ENCODE measurements at places on chromosomes 2 and 18.
A peak's percentile ranks its signal among the peaks of the same experiment; 100 is the strongest.

DNA sequence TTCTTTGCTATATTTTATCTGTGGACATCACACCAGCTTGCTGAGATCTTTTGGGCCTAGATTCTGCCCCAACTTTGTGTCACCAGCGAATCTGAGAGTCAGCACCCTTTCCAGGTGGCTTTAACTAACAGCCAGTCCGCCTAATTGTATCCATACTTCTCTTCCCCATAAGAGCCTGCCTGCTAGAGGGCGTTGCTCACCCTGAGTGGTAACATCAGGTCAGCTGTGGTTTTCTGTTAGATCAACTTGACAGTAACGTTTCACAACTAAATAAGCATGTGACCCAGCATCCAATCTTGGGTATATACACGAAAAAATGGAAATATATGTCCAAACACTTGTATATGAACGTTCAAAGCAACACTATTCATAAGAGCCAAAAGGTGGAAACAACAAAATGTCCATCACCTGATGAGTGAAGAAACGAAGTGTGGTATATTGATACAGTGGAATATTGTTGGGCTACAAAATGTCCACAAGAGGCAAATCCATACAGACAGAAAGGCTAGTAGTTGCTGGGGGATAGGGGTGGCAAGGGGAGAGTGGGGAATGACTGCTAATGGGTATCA is 24.9 kb downstream of the EFHD1 start:
- no peak for DNase-seq

DNA sequence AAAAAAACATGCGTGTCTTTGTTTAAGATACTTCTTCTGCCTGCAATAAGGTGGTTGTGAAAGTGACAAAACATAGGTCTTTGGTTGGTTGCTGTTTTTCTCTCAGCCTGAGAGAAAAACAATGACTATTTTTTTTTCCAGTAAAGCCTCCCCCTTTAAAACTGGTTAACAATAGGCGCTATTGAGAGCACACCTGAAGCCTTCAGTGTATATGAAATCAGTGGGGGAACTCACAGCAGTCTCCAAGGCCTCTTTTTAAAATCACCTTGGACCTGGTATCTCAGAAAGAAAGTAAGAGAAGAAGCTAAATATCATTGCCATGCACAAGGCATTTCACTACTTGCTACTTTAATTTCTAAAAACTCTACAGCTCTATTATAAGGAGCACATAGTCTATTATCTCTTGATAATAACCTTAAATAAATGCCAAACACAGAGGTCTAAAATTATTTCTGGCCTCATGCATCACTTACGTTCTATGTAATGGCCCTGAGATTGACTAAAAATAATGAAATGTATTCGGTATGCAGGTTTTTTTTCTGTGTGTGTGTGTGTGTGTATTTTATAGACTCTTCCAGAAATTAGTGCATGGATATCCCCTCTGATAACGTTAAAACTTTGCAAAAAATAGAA is 544.4 kb downstream of the TDRD15 start:
- no peak for DNase-seq

DNA sequence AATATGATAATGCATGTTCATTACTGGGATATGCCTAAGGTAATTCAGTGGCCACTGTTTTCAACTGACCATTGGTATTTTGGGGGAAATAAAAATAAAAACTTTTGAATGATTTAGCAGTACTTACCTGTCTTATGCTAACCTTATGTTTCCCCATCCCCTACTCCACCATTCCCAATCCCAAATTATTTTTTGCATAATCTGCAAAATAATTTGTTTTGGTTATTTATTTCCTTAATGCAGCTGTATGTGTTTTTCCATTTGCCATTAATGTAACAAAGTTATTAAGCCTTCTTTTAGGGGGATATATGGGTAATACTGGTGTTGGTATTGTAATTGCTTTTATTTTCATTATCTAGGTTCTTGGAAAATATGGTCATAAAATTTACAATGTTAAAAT is 213.9 kb upstream of the GULP1 start:
- DNase-seq: no peak

DNA sequence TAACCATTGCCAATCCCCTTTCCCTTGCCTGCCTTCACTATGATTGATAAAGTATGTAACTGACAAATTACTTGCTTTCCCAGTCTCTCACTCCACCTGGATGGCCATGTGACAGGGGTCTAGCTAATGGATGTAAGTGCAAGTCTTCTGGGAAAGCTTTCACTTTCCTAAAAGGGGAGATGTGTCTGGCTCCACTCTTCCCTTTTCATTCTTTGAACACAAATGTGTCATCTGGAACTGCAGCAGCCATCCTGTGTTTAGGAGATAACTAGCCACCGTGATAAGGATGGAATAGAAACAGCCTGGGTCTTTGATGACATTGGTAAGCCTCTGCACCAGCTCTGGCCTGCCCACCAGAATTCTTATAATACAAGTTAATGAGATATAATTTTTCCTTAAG is 38.2 kb downstream of the SNRPD1 start:
- no peak for DNase-seq

GRCh38 chr18:48161191-48161910 is 230.9 kb upstream of the SMAD2 start:
- peak; percentile 48 for DNase-seq

DNA sequence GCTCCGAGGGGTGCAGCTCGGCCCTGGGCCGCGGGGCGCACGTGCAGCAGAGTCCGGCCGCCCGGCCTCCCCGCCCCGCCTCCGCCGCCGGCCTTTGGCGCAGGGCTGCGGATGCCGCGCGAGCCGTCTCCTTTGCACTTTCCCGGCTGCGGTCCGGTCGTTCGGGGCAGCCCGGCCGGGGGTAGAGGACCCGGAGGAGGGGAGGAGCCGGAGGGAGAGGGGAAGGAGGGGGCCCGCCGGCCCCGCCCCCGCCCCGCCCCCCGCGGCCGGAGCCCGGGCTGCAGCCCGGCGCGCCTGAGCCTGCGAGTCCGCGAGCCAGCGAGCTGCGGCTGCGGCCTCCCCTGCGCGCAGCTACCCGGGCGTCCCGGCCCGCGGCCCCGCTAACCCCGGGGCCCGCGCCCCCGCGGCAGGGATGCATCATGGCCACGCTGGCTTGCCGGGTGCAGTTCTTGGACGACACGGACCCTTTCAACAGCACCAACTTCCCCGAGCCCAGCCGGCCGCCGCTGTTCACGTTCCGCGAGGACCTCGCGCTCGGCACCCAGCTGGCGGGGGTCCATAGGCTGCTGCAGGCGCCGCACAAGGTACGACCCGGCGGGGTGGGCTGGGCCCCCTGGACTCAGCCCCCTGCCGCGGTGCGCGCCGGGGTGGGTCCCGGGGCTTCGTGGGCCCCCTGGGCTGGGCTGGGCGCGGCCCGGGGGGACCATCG is at the start of gene FHOD3:
FHOD3 (plus strand) TSS at position 297 of the 709 bp plus-strand sequence; CDS start at position 420, 123 bp downstream.
- no peak for DNase-seq

- DNase-seq: no peak
These were observed 31.2 kb upstream of the ITGAV start for GRCh38 chr2:186558512-186559276.

DNA sequence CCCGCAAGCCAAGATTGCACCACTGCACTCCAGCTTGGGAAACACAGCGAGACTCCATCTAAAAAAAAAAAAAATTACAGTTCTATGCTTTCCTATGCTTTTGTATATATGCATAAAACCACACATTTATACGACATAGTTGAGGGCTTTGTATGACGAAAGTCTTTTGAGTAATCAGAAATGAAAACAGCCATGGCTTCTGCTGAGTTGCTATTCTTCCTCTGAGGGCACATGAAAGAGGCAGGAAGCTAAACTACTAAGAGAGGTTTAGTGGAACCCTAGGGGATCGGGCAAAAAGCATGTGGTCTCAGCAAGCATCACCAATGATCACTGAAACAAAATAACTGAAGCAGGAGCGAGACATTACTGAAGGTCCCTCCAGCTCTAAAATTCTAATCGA is 99.6 kb downstream of the ZAP70 start:
- DNase-seq: no peak

GRCh38 chr2:33321876-33322483 is 154.5 kb upstream of the RASGRP3 start:
- DNase-seq: no peak

DNA sequence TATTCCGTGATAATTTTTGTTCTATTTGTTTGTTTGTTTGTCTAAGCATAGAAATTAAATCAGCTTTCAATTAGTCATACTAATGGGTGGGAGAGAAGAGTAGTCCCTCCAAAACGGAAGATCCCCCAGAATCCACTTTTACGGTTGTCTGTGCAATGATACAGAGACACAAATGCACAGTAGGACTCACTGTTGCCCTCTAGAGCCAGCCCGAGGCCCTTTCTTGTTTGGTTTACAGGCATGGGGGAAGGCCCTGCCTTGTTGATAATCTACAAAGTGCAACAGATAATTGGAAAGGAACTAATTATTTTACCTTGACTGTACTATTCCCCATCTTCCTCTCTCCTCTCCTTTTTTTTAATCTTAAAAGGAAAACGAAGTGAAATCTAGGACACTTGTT is 121.1 kb downstream of the ACOXL start:
- DNase-seq: peak; percentile 19
